Left hindlimb (tissue), 1 donor: ENCODE measurements at places on chromosomes 4 and X.

GRCh38 chrX:134676436-134676835, 18.2 kb upstream of the PLAC1 start:
- DNase-seq = no peak

DNA sequence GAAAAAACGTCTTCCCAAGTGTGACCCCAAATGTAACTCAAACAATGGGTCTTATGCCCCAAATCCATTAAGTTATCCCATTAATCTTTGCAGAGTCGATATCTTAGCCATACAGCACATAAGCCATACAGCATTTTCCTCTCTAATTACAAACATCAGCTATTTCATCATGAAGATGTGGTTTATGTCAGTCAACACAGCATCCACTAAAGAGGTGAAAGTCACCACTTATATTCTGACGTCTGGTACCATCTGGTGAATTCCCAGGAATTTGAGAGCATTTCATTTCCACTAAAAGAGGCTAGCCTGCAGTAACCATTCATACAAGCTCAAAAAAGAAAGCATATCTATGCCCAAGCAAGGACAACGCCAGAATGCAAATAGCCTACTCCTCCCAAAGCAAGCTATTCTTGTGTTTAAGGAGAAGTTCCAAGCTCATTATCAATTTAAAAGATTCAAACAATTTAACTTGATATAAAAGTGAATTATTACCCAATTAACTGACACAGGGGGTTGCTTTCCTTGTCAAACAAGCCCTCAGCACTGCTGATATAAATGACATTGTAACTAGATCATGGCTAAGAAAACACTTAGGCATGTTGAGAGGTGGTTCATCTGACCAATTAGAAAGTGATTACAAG, 203.3 kb downstream of the ANTXR2 start:
- no peak for DNase-seq

DNA sequence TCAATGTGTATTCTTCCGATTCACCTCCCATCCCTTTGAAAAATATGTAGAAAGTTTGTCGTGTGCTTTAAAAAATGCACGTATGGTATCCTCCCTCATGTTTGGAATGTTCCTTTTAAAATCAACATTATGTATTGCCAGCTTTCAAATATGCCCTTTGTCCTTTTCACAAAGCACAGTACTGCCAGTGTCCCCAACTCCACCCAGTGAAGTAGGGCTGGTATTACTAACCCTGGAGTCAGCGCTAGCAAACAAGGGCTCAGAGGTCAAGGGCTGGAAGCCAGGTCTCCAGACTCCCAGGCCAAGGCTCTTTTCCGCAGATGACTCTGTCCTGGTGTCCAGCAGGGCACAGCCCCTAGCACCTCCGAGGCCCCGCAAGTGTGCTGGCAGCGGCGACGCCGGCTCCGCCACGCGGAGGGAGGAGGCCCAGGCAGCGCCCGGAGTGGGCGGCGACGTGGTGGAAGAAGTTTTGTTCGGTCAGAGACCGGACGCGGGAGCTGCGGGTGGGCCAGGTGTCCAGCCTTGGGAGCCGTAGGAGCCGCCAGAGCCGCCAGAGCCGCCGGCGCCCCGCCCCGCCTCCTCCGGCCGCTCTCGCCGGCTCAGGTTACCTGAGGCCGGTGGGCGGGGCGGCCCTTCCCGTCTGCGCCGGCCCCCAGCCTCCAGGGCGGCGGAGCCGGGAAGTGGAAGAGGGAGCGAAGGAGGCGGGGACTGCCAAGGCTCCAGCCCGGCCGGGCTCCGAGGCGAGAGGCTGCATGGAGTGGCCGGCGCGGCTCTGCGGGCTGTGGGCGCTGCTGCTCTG, at the start of gene IL13RA1:
IL13RA1 (plus strand) TSS at position 720 of the 799 bp plus-strand sequence; CDS start at position 753, 33 bp downstream.
- DNase-seq = peak; percentile 84

DNA sequence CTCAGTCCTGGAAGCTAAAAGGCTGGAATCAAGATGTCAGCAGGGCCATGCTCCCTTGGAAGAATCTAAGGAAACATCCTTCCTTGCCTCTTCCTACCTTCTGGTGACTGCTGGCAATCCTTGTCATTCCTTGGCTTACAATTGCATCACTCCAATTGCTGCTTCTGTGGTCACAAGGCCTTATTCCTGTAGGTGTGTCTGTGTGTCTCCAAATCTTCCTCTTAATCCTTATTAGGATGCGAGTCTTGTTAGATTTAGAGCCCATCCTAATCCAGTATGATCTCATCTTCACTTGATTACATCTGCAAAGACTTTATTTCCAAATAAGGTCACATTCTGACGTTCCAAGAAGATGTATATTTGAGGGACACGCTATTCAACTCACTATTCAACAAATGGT, 52.2 kb downstream of the SMIM20 start:
- DNase-seq = no peak

GRCh38 chr4:129148892-129149291, 52.9 kb downstream of the C4orf33 start:
- DNase-seq = no peak

- no peak for DNase-seq
Observed at GRCh38 chr4:130859991-130860390, 1764.0 kb downstream of the C4orf33 start.

DNA sequence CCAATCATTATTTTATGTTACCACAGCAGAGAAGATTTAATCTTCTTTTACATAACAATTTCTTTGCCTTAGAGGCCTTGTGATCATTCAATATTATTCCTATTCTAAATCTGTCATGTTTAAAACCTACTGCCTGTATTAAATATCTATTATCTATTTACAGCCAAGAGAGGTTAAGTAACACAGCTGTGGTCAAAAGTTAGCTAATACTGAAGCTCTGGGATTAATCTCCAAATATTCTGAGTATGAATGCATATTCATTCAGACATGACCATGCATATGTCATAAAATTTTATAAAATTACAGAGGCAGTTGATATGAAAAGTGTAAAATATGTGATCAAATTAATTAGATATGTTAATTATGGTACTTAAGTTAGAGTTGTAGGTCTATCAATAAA, 187.9 kb upstream of the MAB21L2 start:
- no peak for DNase-seq

DNA sequence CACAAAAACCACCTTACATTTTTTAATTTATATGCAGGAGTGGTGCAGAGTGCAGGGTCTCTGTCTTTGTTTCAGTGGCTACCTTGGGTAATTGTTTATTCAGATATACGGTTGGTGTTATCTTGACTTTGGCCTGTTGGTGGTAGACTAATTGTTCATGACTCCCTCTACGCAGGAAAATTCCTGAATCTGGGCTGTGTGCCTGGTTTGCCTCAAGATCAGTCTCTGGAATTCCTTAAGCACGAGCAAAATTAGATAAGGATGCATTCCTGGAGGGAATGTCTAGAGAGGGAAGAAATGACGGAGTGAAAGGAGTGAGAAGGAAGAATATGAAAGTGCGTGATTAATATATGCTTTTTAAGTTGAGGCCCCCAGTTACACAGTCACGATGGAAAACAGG, 576.9 kb upstream of the PCDH10 start:
- no peak for DNase-seq

- no peak for DNase-seq
Observed at GRCh38 chr4:5720157-5720850, 9.3 kb downstream of the EVC start.

DNA sequence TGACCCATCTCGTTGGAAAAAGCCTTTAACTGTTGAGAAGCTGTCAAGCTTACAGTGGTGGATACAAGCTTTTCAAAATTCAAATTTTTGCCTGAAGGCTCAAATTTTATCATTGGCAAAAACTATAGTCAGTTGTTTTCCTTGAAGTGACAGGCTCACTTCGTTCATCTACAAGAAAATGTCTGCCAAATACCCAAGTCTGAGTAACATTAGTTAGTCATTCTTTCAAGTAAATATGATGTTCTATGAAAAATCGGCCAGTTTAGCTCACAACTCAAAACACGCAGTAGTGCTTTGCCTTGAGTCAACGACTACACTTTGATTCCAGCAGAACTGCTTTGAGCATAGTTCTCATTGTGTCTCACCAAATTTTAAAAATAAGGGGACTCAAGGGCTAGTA, 170.3 kb upstream of the MAMLD1 start:
- no peak for DNase-seq

DNA sequence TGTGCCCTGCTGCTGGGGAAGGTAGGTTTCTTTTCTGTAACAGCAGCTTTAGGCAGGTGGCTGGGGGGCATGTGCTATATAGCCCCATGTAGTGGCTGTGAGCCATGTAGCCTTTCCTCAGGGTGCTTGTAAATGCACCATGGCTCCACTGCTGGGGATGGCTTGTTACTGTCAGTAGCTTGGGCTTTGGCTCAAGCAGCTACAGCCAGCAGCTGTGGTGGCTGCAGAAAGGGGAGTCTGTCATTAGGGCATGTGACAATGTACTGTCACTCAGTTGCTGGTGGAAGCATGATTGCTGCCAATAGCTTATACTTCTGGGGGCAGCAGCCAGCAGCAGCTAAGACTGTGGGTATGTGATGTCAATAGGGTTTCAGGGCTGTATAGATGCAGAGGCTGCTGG, 33.9 kb upstream of the DDIT4L start:
- no peak for DNase-seq

GRCh38 chr4:637536-638280, 12.3 kb downstream of the PDE6B start:
- no peak for DNase-seq

GRCh38 chr4:136918772-136919171, 613.5 kb downstream of the PCDH18 start:
- DNase-seq = no peak

- DNase-seq = no peak
Observed at GRCh38 chrX:10636851-10637250, 16.5 kb upstream of the MID1 start.

GRCh38 chr4:37160653-37161052, 83.9 kb upstream of the NWD2 start:
- DNase-seq = no peak

- DNase-seq = no peak
Observed at GRCh38 chr4:110633358-110634341, 10.8 kb upstream of the PITX2 start.
